Pancreas (tissue), 10 donors: ENCODE measurements at places on chromosomes 2 and 18. TPM values are rescaled to one million over a fixed set of nuclear protein-coding genes. Genes with fewer than 3 reads are reported as not detected.

DNA sequence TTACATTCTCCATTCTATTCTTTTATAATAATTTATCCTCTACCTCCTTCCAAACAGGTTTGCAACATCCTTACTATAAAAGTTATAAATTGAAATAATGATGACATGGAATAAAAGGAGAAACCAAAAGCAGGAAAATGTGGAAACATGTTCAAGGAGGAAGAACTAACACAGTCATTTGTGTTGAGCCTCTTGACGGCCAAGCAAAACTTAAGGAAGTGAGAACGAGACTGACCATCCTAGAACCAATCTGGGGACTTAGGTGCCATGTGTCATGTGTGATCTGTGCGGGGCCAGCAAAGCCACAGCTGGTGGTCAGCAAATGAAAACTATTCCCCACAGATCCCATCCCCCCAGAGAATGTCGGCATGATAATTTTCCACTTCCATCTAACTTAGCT lies 25.6 kb upstream of the FAM124B start:
- no peaks in the 10 kb centered on the region for H3K36me3 ChIP-seq
- no peak for DNase-seq
- no peaks in the 10 kb centered on the region for H3K27me3 ChIP-seq
- H3K27ac ChIP-seq: no peak overlapping the region
- H3K4me3 ChIP-seq: no peak overlapping the region

DNA sequence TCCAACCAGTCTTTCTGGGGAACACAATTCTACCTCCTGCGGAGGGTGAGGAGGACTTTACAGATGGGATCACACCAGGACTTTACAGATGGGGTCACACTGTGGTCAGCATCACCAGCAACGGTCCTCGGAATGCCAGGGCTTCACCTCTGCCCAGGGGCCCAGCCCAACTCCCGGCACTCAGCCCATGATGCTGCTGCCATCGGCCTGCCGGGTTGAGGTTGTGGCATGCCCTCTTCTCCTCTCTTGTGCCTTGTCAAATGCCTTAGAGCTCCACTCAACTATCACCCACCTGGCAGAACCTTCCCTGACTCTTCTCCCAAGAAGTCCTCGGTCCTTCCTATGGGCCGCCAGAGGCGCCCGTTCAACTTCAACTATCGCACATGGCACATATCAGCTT lies 166.7 kb downstream of the CTIF start:
- no peaks in the 10 kb centered on the region for H3K4me1 ChIP-seq
- no peak overlapping the region for H3K4me3 ChIP-seq
- no peaks in the 10 kb centered on the region for H3K27me3 ChIP-seq
- no peak for DNase-seq

Gene FTCDNL1
- total RNA-seq: 1.3 TPM

- H3K4me3 ChIP-seq: no peak overlapping the region
- no peaks in the 10 kb centered on the region for H3K27me3 ChIP-seq
- H3K36me3 ChIP-seq: no peaks in the 10 kb centered on the region
- peak overlapping the region; percentile 75 for H3K27ac ChIP-seq
- peak; percentile 38 for DNase-seq
- peaks cover 17% of the 10 kb centered on the region for H3K4me1 ChIP-seq
Measured at GRCh38 chr2:61670591-61671501, 132.7 kb upstream of the XPO1 start.

Gene ADAM23
- 0.72 TPM for total RNA-seq

Gene NRP2
- 11.0 TPM for total RNA-seq

- no peak overlapping the region for H3K4me3 ChIP-seq
- DNase-seq: no peak
- no peaks in the 10 kb centered on the region for H3K4me1 ChIP-seq
- no peaks in the 10 kb centered on the region for H3K27me3 ChIP-seq
- no peak overlapping the region for H3K27ac ChIP-seq
Measured at GRCh38 chr18:13874558-13874957, 40.8 kb downstream of the MC2R start.

GRCh38 chr2:238997137-238997390 lies 149.2 kb downstream of the TWIST2 start:
- no peaks in the 10 kb centered on the region for H3K27me3 ChIP-seq
- H3K27ac ChIP-seq: no peak overlapping the region
- H3K36me3 ChIP-seq: no peaks in the 10 kb centered on the region
- H3K4me3 ChIP-seq: no peak overlapping the region
- H3K4me1 ChIP-seq: no peaks in the 10 kb centered on the region

GRCh38 chr18:9477509-9477908 lies 2.2 kb downstream of the RALBP1 start:
- H3K27me3 ChIP-seq: no peaks in the 10 kb centered on the region
- H3K4me1 ChIP-seq: no peaks in the 10 kb centered on the region
- H3K36me3 ChIP-seq: no peaks in the 10 kb centered on the region
- DNase-seq: no peak
- H3K4me3 ChIP-seq: no peak overlapping the region

DNA sequence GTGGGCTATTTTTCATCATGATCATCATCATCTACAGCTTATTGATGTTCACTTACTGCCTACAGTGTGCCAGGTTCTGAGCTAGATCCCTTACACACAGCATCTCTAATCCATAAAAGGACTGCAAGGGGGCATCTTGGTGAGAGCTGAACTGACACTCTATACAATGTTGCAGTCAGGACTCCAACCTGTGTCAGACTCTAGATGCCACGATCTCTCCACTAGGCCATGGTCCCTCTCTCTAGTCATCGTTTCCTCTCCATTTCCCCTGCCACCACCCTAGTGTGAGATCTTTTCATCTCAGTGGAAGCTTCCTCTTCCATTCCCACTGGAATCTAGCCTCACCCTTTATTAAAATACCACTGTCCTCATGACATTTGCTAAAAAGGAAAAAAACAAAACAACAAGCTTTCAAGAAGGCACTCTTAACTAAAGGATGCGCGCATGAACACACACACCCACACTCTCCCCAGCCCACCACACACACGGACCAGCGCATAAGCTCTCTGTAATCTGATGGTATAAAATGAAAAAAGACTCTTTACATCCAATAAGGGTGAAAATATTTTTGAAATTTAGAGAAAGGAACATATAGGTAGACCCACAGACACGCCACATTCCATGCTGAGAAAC lies 93.4 kb upstream of the THOC1 start:
- no peaks in the 10 kb centered on the region for H3K27me3 ChIP-seq
- DNase-seq: no peak
- H3K36me3 ChIP-seq: no peaks in the 10 kb centered on the region
- H3K4me3 ChIP-seq: no peak overlapping the region

- H3K27ac ChIP-seq: no peak overlapping the region
- no peaks in the 10 kb centered on the region for H3K36me3 ChIP-seq
- peaks cover 10% of the 10 kb centered on the region for H3K27me3 ChIP-seq
- H3K4me3 ChIP-seq: no peak overlapping the region
- peak; percentile 49 for DNase-seq
Measured at GRCh38 chr2:232349946-232350635, 28.5 kb upstream of the ALPP start.

DNA sequence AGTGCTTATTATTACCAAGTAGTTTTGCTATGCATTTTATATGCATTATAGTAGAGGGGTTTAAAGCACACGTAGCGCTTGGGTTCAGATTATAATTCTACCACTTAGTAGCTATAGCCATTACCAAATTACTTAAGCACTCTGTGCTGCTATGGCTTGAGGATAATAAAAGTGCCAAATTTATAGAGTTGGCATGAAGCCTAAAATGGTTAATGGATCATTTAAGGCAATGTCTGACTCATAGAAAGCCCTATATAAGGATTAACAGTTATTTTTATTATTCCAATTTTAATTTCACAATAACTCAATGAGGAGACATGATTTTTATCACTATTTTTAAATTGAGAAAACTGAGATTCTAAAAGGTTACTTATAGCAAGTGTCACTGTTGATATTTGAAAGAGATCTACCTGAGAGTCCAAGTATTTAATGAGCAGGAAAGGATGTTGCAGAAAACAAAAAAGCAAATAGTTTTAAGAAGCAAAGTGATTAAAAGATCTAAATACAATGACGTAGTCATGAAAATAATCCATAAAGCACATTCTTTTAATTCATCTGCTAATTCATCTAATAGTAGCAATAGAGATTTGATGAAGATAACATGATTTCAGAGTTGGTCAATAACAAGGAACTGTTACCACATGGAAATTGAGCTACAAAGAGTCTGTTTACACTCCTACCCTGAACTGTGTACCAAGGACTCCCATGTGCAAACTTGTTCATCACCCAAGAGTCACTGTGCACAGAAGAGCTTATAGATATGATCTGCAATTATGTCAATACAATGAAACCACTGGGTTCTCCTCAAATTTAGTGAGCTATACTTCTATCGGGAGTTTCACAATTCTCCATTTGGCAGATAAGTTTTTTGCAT lies 78.8 kb upstream of the DTNA start:
- H3K27ac ChIP-seq: no peak overlapping the region
- H3K4me3 ChIP-seq: no peak overlapping the region
- no peaks in the 10 kb centered on the region for H3K36me3 ChIP-seq
- H3K4me1 ChIP-seq: peaks cover 14% of the 10 kb centered on the region

Gene KLHL14
- 0.06 TPM for total RNA-seq

DNA sequence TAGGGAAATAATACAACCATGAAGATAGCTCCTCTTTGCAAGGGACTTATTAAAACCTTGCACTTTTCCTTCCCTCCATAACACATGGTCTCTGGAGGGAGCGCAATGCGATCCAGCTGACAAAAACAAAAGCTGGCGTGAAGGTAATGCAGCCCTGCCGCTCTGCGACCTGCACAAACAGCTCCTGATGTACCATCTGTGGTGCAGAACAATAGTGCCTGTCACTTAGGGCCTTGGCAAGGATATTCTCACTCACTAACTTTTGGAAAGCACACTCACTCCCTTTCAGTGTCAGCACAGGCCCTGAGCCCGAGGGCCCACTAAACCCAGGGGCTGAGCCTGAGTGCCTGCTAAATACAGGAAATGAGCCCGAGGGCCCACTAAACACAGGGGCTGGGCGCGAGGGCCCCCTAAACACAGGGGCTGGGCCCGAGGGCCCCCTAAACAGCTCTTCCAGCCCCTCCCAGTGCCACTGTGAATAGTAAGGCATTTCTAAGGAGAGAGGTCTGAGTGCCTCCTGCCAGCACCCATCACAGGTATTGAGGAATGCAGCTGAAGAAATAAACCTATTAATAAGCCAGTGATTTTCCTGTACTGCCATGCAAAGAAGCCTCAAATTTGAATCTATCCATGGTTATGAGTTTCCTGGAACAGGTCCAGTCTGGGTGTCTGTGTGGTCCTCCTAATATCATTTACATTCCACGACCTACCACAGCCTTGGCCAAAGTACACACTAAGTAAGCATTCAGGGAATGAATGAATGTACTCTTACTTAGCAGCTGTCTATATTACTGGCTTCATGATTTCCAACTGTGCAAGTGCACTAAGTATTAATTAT lies 9.3 kb downstream of the L3MBTL4 start:
- H3K27me3 ChIP-seq: no peaks in the 10 kb centered on the region
- no peak overlapping the region for H3K27ac ChIP-seq
- no peaks in the 10 kb centered on the region for H3K4me1 ChIP-seq
- H3K36me3 ChIP-seq: no peaks in the 10 kb centered on the region

- DNase-seq: peak; percentile 59
- H3K27ac ChIP-seq: peak overlapping the region; percentile 81
- H3K27me3 ChIP-seq: no peaks in the 10 kb centered on the region
- no peak overlapping the region for H3K4me3 ChIP-seq
Measured at GRCh38 chr2:207926133-207926988, 99.0 kb downstream of the PLEKHM3 start.

- H3K27ac ChIP-seq: no peak overlapping the region
- H3K27me3 ChIP-seq: no peaks in the 10 kb centered on the region
- no peaks in the 10 kb centered on the region for H3K4me1 ChIP-seq
- H3K36me3 ChIP-seq: no peaks in the 10 kb centered on the region
- no peak for DNase-seq
Measured at GRCh38 chr2:117786520-117786919, 28.0 kb upstream of the DDX18 start.

Gene STAT4
- total RNA-seq: 1.0 TPM

- DNase-seq: no peak
- peaks cover 7% of the 10 kb centered on the region for H3K4me1 ChIP-seq
- H3K27me3 ChIP-seq: no peaks in the 10 kb centered on the region
- H3K36me3 ChIP-seq: no peaks in the 10 kb centered on the region
- no peak overlapping the region for H3K4me3 ChIP-seq
Measured at GRCh38 chr2:30492619-30493018, 45.6 kb downstream of the LCLAT1 start.

Gene WDFY1
- total RNA-seq: 25.9 TPM

- DNase-seq: no peak
- no peaks in the 10 kb centered on the region for H3K27me3 ChIP-seq
- H3K27ac ChIP-seq: no peak overlapping the region
- H3K4me3 ChIP-seq: no peak overlapping the region
- H3K36me3 ChIP-seq: no peaks in the 10 kb centered on the region
Measured at GRCh38 chr2:207698301-207698700, 13.1 kb upstream of the CCNYL1 start.

DNA sequence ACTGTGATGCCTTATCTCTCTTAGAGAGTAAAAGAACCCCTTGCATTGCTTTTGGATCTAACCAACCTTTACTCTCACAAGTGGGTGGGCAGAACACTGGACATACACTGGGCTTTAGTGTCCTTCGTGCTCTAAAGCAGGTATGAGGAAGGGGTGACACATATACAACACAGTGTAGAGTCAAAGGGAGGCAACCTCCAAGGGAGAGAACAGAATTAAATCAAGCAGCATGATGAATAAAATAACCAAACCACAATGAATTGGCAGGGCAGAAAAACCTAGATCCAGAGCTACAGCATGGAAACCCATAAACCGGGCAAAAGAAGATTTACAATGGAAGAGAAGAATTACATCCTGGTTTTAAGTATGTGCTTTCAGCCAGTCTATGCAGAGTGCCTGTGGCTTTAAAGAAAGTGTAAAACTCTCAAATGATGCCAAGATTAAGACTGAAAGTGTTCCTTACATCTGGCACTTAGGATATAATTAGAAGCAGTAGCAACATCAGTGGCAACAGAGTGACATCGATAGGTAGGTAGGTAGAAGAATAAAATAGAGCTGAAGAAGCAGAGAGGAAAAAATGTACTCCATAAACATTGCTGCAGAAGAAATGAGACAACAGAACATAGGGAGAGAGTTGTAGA lies 191.7 kb upstream of the ZC3H15 start:
- H3K27ac ChIP-seq: no peak overlapping the region
- no peak overlapping the region for H3K4me3 ChIP-seq
- DNase-seq: no peak

Gene MAPK4
- 0.79 TPM for total RNA-seq

- no peaks in the 10 kb centered on the region for H3K27me3 ChIP-seq
- no peak overlapping the region for H3K27ac ChIP-seq
- DNase-seq: no peak
- no peak overlapping the region for H3K4me3 ChIP-seq
- no peaks in the 10 kb centered on the region for H3K36me3 ChIP-seq
Measured at GRCh38 chr2:85902496-85902895, 13.7 kb upstream of the ST3GAL5 start.
